GM04504 (cell line): ENCODE measurements at places on chromosomes 4 and X.
A peak's percentile ranks its signal among the peaks of the same experiment; 100 is the strongest.

- DNase-seq = no peak
These were observed 163.2 kb downstream of the RELL1 start for GRCh38 chr4:37522996-37523395.

DNA sequence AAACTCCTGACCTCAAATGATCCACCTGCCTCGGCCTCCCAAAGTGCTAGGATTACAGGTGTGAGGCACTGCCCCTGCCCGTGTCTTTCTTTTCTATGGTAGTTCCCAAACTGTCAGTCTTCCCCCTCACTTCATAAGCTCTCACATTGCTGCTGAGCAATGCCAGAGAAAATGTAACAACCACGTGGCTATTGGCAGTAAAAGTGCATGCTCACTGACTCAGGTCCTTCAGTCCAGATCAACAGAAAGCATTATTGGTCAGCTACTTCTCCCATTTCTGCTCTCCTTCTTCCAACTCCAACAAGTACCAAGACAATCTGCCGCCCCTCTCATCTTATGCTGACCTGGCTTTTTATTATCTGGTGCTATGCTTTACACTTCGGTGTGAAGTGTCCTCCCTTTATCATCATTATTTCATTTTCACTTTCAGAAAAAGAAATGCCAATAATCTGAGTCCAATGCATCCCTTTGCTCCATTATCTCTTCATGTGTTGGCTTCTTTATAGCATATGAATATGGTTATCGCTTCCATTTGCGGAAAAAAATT is 133.8 kb upstream of the UGT8 start:
- DNase-seq = peak; percentile 1

- no peak for DNase-seq
These were observed 244.7 kb upstream of the GK2 start for GRCh38 chr4:79652738-79653137.

DNA sequence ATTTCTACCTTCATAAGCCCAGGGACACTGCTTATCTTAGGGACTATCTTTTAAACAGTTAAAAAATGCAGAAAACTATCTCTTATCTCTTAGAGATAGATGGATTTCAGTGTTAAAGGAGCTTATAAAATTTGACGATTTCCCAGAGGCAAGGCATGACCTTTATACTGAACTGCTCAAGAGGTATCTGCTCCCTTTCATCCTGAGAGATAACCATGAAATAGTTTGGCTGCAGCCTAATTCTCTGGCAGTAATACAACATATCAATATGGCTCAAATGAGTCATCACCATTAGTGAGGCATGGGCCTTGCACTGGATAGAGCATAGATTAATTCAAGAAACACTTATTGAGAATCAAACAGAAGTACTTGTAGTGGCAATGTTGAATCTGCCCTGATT is 348.2 kb upstream of the GRIA3 start:
- no peak for DNase-seq

- DNase-seq = no peak
These were observed 43.0 kb downstream of the AMELX start for GRCh38 chrX:11336201-11336600.

DNA sequence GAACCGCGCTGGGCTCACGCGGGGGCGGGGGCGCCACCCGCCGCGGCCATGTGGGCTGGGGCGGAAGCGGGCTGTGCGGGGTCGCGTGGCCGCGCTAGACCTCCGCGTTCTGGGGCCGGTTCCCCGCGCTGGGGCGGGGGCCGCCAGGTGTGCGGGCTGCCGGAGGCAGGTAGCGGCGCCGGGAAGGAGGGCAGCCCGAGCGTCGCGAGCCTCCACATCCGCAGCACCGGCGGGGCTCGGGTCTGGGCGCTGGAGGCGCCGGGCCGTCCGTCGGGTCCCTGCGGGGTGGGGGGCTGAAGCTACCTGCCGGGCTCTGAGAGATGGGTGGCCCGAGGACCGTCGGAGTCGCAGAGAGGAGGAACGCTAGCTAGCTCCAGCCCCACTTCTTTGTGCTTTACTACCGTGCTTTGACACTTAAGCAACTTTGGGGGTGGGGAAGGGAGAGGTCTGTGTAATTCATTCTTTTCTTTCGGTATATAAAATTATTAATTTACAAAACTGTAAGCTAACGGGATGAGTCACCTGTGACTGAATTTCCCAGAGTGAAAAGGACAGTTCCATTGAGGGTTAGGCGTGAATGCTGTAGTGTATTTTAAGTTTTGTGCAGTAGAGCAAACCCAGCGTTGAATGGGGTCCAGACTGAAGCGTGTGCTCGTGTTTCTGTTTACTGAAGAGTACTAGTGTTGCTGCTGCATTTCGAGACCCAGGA is 689 bp downstream of the METAP1 start:
- peak; percentile 4 for DNase-seq

GRCh38 chrX:10571260-10571659 is 49.1 kb downstream of the MID1 start:
- DNase-seq = no peak

DNA sequence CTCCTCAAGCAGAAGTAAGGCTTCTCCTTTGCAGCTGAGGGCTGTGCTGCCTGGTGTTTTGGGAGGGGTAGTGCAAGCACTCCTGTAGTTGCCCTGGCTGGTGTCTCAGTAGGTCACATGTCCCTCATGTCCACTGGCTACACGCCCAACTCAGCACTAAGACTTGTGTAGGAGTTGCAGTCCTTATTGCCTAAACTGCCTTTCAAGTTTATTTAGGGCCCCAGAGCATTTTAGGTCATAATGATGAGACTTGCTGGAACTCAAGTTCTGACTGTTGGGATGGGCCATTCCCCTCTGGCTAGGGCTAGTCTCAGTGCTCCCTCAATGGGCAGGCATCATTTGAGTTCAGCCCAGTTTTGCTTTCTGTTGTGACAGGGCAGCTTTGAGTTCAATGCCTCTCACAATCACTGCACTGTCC is 44.1 kb downstream of the PPM1K start:
- DNase-seq = no peak

GRCh38 chrX:100609591-100609990 is 24.9 kb downstream of the TNMD start:
- no peak for DNase-seq

DNA sequence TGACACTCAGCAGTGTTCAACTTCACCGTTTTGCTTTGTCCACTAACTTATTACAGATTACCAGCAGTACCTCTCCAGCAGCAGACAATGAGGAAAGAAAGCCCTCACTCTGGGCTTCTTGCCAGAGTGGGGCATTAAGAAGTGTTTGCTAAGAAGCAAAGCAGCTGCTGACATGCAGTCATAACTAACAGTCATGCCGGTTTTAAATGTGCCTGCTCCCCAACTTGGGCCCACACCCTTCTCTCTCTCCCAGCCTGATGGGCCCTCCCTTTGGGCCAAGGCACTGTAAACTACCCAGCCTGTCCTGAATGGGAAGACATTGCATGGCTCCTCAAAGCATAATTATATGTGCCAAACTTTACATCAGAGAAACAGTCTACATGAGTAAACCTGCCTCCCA is 54.6 kb upstream of the HHIP start:
- peak; percentile 49 for DNase-seq

- DNase-seq = no peak
These were observed 25.3 kb downstream of the IL3RA start for GRCh38 chrX:1361910-1362309.

- DNase-seq = no peak
These were observed 24.1 kb downstream of the FAM47E start for GRCh38 chr4:76275486-76276124.

- DNase-seq = no peak
These were observed 152.9 kb downstream of the NHS start for GRCh38 chrX:17527922-17528321.

DNA sequence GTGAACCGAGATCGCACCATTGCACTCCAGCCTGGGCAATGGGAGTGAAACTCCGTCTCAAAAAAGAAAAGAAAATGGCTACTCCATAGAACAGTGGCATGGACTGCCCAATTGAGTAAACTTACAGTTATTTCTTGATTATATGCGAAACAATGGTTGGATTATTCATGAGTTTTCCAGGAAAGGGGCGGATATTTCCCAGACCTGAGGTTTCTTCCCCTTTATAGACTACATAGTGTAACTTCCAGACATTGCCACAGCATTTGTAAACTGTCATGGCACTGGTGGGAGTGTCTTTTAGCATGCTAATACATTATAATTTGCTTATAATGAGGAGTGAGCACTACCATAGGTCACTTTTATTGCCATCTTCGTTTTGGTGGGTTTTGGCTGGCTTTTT is 14.1 kb upstream of the MRPL1 start:
- DNase-seq = no peak
